Activated CD8-positive, alpha-beta T cell treated with anti-CD3 and anti-CD28 coated beads, Interleukin-2, amount 10 ng/mL, durations not matched to agents 7 days and 5 days (primary cell): ENCODE measurements at places on chromosomes 1 and 21. TPM values are rescaled to one million over a fixed set of nuclear protein-coding genes. Genes with fewer than 3 reads are reported as not detected.

GRCh38 chr21:17003258-17003615, 509.6 kb upstream of the CXADR start:
- no peaks in the 10 kb centered on the region for H3K27me3 ChIP-seq
- no peak overlapping the region for H3K27ac ChIP-seq
- no peaks in the 10 kb centered on the region for H3K36me3 ChIP-seq
- no peak overlapping the region for H3K4me3 ChIP-seq

DNA sequence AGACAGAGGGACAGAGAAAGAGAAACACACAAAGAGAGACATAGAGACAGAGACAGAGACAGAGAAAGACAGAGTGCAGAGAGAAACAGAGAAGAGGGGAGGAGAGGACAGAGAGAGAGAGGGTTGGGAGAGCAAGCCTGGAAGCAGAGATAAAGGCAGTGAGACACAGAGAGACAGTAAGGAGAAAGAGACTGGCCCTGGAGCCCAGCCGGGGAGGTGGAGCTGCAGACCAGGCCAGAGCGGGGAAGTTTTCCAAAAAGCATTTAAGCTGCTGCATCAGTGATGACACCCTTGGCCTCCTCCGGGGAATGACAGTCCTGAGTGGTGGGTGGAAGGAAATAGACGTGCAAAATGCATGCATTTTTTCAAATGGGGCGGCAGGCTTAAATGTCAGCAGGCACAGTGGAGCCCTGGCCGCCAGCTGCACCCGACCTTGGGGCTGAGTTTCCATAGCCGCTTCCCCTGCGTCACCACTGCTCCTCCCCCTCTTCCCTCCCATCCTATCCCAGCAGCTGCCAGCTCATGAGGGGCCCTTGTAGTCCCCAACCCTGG, 95.4 kb upstream of the KLHDC7A start:
- H3K27ac ChIP-seq, result no peak overlapping the region
- peaks cover 12% of the 10 kb centered on the region for H3K27me3 ChIP-seq
- DNase-seq, result no peak
- no peaks in the 10 kb centered on the region for H3K36me3 ChIP-seq
- no peak overlapping the region for H3K4me3 ChIP-seq

- H3K27ac ChIP-seq, result no peak overlapping the region
- peaks cover 2% of the 10 kb centered on the region for H3K27me3 ChIP-seq
- H3K36me3 ChIP-seq, result no peaks in the 10 kb centered on the region
- DNase-seq, result peak; percentile 33
- H3K4me3 ChIP-seq, result peak overlapping the region; percentile 80
- peaks cover 10% of the 10 kb centered on the region for H3K4me1 ChIP-seq
Observed at GRCh38 chr1:20634594-20635084, 1.4 kb downstream of the PINK1 start.

Gene KRTAP22-2
- total RNA-seq, result not detected

Gene EPS8L3
- total RNA-seq, result not detected

DNA sequence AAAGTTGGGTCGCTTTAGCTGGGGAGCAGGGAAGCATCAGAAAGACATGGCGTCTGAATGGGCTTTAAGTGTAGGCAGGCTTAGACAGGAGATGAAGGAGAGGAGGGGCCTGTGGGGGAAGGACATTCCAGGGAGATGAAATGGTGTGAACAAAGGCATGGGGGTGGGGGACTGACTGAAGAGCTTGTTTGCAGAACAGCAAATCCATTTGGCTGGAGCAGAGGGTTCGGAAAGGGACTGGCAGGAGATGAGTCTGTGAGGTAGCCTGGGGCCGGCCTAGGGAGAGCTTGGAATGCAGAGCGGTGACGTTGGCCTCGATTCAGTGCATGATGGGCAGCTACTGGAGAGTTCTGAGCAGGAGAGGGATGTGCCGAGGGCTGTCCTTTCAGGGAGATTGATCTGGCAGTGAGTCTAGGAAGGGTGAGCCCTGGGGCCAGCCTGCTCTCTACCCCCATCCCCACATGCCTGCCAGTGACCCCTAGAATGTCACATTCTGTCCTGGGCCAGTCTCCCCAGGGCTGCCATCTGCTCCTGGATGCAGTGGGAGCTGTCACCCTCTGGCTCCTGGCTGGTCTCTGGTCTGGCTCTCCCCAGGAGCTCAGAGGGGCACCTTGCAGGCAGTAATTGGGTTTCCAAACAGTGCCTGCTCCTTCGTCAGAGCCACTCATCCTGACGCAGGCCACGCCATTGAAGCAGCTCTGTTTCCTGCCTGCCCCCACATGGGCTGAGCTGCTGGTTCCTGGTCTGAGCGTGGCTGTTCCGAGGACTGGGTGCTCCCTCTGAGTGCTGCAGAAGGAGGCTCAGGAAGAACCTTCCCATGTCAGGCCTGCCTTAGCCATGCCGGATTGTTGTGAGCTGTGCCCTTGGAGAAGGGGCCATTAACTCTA, 22.3 kb upstream of the TMEM222 start:
- DNase-seq, result no peak
- peaks cover 2% of the 10 kb centered on the region for H3K36me3 ChIP-seq
- no peaks in the 10 kb centered on the region for H3K27me3 ChIP-seq
- H3K27ac ChIP-seq, result no peak overlapping the region

DNA sequence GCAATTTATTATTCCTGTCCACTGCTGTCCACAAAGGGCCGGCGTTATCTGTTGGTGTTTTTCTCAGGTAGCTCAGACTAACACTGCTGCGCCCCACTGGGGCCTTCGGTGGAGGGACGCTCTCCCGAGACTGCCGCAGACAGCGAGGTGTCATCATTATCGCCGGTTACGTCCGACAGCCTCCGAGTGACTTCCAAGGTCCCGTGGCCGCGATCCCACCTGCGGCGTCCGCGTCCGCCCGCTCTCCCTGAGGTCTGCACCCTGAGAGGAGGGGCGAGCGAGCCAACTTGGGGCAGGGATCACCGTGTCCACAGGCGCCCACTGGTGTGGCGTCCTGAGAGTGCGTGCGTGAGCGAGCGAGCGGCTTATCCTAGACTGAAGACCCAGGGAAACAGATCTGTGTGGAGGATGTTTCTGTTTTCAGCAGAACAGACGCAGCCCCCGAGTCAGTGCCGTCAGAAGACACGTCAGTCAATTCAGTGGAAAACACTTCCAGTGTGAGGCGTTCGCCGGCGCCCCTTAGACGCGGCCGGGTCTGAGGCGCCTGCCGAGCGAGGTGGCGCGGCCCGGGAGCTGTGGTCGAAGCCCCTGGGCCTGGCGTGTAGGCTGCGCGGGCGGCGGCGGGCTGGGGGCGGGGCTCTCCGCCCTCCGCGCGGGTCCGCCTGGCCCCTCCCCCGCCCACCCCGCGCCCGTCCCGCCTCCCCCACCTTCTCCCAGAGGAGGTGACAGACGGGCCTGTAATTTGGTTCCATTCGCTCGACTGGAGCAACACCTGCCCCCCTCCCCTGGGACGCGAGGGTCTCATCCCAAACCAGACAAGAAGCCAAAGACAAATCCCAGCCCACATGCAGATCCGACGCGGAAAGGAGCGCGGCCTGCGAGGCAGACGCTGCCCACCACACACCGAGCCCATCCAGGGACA, 12.6 kb downstream of the NHLH2 start:
- peaks cover 35% of the 10 kb centered on the region for H3K27me3 ChIP-seq
- no peak for DNase-seq
- H3K4me3 ChIP-seq, result peak overlapping the region; percentile 45
- H3K4me1 ChIP-seq, result peaks cover 4% of the 10 kb centered on the region
- no peak overlapping the region for H3K27ac ChIP-seq
- H3K36me3 ChIP-seq, result no peaks in the 10 kb centered on the region
